Foreskin keratinocyte (primary cell): ENCODE measurements at places on chromosomes 5 and 9. TPM values are rescaled to one million over a fixed set of nuclear protein-coding genes. Genes with fewer than 3 reads are reported as not detected.
A peak's percentile ranks its signal among the peaks of the same experiment; 100 is the strongest.

DNA sequence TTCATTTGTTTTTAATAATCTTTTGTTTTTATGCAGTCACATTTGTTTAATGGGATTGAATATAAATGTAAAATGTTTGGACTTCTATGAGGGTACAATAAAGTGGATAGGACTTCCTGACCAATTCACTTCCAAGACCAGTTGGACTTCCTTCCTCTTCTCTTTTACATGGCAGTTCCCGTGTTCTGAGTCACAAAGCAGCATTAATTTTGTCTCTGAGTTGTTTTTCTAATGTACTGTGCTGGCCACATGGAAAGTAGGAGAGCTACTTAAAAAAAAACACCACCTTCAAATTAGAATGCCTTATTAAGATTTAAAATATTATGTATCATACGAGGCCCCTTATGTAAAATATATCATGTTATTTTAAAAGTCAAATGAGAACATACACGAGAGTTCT is 87.3 kb downstream of the CCDC171 start:
- no peak for DNase-seq

- peak; percentile 23 for DNase-seq
Observed at GRCh38 chr9:96566498-96567202, 53.0 kb downstream of the CDC14B start.

DNA sequence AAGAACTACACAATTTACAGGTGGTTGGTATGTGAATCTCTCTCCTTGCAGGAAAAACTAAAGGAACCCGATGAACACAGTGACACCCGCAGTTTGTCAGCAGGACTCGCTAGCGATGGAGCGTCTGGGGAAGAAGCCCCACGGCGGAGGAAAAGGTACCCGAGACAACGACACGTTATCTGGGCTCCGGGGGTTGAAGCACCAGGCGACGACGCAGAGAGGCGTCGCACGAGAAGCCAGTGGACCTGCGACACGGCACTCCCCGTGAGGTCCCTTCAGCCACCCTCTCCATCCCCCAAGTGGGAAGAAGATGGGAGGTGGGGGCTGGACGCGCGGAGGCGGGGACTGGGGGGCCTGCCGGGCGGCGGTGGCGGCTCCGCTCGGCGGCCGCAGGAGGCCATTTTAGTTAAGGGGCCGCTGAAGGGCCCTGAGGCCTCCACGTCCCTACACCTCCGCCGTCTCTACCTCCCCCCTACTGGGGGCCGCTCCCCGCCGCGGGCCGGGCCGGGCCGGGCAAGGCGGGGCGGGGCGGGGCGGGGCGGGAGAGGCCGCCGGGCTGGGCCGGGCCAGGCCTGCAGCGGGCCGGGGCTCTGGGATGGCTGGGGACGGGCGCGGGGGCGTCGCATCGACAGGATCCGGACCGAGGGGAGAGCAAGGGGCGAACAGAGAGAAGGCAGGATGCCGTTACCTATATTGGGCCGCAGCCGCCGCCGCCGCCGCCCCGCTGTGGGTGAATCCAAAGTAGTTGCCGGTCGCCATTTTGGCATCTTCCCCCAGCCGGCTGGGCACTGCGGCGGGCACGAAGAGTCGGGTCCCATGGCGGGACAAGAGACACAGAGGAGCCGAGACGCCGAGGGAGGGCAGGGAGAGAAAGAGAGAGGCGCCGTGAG is 754 bp downstream of the ZFR start:
- DNase-seq: no peak

Gene ANKRA2
- 11.3 and 11.4 TPM in 2 replicates for total RNA-seq

DNA sequence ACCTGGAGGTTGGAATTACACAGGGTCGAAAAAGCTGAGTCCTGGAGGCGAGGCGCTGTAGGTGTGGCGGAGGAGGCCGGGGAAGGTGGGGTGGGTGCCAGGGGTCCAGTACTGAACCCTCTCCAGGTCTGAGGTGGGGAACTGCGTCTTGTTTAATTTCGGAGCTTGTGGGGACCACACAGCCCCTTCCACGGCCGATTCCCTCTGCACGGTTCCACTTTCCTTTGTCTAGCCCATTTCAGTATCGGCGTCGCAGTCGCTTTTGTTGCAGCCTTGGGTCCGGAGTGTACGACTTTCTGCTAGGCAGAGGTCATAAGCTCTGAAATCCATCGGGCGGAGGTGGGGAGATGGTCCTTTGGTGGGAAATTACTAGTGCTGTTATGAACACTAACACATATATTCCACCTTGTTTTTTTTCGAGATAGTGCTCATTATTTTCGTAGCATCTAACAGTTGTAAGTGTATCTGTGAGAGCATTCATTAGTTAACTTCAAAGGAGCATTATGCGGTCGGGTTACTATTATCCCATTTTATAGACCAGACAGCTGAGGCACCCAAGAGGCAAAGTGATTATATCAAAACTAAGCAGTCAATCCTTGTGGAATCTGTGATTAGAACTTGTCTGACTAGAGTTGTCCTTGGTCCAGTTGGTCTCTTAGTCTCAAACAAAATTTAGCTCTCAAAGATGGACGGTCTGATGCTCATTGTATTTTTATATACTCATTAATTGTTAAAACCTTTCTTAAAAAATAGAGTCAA is 737 bp downstream of the RNF180 start:
- no peak for DNase-seq

Gene SPINK13
- total RNA-seq: not detected in 2 replicates

- DNase-seq: no peak
Observed at GRCh38 chr9:125997196-125997823, 250.1 kb downstream of the PBX3 start.

Gene SHC3
- total RNA-seq: under 0.01 and 0.07 TPM in 2 replicates

DNA sequence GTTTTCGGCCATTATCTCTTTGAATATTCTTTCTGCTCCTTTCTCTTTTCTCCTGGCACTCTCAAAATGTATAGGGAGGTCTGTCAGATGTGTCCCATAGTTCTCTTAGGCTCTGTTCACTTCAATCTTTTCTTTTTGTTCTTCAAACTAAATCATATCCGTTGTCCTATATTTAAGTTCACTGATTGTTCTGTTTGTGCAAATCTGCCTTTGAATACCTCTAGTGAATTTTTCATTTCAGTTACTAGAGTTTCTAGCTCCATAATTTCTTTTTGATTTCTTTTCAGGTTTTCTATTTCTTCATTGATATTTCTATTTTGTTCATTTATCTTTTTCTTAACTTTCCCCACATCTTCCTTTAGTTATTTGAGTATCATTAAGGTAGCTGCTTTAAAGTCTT is 65.4 kb downstream of the CERT1 start:
- DNase-seq: no peak

GRCh38 chr5:170183816-170184687 is 48.7 kb upstream of the C5orf58 start:
- DNase-seq: peak; percentile 33

GRCh38 chr5:83434946-83435345 is 36.6 kb upstream of the VCAN start:
- no peak for DNase-seq

- DNase-seq: no peak
Observed at GRCh38 chr9:133654736-133655657, 18.8 kb downstream of the DBH start.

DNA sequence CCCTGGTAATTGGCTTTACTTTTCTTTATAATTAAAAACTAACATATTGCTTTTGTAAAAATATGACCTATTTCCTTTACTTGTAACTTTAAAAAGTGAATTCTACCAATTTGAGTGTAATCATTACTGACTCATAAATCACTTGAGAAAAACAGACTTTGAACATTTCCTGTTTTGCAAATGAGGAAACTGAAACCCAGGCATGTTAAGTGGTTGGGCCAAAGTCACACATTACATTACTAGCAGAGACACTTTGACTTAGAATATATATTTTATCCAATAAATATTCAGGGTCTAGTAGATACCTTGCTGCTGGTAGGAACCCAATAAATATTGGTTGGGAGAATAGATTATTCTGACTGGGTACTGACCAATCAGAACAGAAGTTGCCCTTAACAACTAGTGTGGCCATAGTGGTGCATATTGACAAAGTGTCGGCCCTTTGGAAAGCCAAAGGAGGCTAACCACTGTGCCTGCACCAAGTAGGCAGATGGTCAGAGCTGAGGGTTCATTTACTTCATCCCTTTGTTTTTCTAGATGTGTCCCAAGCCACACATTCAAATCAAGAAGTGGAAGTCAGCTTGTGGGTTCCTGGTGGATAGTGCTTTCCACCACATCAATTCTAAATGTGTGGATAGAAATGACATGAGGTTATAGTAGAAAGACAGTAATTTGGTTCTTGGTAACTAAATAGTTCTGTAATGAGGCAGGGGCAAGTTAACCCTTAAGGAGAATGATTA is 365.1 kb upstream of the RIOK2 start:
- DNase-seq: no peak

DNA sequence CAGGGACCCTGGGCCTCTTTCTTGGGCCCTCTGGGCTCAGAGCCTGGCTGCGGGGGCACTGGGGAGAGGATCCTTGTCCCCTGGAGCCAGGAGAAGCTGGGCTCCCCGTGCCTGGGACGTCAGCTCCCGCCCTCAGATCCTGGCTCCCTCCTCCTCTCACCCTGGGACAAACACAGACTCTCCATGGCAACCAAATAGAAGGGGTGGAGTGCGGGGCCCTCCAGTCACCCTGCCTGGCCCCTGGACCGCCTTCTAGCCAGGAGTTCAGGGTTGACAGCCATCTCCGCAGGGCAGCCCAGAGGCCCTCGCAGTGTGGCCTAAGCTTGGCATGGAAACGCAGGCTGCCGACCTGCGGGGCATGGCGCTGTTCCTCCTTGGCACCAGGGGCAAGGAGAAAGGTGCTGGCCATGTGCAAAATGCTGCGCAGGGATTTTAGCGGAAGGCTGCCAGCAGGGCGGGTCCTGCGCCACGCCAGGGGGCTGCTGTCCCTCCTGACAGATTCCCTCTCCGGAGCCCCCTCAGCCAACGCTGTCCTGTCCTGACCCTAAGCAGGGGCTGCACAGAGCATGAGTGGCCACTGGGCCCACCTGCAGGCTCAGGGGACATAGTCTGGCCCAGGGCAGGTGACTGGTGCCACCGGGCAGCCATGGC is 1.0 kb downstream of the ZDHHC11 start:
- no peak for DNase-seq

DNA sequence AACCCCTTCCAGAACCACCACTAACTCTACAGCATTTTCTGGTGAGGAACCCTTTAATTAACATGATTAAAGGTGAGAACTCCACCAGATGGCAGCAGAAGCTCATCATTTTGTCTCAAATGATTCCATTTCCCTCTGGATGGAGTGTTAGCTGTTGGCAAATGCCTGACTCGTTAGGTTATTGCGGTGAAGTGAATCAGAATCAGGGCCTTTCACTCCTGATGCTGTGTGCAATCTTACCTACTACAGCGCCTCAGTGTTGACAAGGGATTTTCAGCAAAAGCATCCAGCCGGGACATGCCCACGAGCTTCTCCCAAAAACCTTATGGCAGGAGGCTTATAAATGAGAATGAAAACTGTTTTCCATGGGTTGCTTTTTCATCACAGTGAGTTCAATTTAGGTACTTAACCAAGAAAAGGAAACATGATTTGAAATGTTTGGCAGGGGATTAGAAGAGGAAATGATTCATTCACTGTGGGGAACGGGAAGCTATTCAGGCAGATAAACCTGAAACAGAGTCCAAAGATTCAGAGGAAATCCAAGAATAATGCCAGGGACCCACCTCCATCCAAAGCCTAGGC is 48.0 kb upstream of the CAST start:
- DNase-seq: peak; percentile 95

GRCh38 chr5:115309751-115310370 is 13.4 kb upstream of the CCDC112 start:
- DNase-seq: no peak

DNA sequence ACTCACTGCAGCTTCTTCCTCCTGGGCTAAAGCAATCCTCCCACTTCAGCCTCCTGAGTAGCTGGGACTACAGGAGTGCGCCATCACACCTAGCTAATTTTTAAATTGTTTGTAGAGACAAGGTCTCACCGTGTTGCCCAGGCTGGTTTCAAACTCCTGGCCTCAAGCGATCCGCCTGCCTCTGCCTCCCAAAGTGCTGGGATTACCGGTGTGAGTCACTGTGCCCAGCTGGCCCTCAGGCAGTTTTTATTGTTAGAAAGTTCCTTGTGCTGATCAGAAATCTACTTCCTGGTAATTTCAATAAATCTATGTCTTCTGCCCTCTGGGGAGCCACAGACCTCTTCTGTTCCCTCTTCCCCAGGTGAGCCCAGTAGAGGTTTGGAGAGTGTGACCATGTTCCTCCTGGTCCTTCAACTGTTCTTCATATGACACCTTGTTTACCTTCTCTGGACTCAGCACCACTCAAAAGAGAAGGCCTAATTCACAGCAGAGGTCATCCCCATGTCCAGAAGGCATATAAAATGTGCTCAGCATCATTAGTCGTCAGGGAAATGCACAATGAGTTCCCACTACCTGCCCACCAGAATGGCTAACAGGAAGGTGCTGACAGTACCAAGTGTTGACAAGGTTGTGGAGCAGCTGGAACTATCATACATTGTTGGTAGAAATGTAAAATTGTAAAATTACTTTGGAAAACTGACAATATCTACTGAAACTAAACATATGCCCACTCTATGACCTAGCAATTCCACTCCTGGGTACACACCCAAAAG is 10.4 kb downstream of the TMOD1 start:
- DNase-seq: no peak

DNA sequence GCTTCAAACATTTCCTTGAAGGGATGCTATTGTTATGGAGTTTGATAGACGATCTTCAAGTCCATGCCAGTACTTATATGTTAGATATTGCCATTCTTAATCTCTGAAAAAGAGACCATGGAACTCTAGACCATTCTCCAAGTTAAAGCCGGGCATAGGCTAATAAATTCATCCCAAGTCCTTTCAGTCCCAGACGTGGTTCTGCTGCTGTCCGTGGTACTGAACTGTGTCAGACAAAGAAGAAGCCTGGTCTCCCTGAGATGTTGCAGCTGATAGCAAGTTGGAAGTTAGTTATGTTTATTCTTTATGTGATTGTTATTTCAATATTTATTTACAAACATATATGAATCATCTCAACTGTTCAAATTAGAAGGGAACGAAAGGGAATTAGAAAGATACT is 158.7 kb downstream of the NMUR2 start:
- no peak for DNase-seq

DNA sequence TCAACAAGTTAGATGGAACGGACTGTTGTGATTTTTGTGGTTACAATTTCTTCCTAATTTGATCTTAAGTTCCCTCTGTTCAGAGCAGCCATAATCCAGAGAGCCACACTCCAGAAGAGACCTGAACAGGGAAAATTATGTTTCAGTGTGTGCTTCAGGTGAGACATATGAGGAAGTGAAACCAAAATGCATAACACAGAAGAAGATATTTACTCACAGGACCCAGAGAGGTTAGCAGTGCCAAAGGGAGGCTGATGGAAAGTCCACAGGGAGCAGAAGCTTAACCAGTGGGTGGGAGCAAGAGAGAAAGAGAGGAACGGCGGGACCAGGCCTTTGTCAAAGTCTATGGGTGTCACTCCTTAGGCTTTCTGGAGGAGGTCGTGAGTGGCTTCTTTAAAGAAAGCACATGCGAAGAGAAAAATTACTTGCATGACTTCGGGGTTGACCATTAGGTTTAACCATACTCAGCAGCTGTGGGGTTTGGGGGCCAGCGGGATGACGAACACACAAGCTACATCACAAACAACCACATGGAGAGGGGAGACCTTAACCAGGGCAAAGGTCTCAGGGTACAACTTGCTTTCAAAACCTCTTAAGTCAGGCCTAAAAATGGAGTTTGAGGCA is 141.4 kb downstream of the MED10 start:
- no peak for DNase-seq

Gene OR13C3
- not detected in 2 replicates for total RNA-seq
